ENCODE measurements at places on chromosomes 2 and 18.

- no peak for DNase-seq
These were observed 12.6 kb upstream of the MLPH start for GRCh38 chr2:237474442-237474911.

- DNase-seq, result no peak
These were observed 194.9 kb downstream of the LRATD1 start for GRCh38 chr2:14827226-14828023.

DNA sequence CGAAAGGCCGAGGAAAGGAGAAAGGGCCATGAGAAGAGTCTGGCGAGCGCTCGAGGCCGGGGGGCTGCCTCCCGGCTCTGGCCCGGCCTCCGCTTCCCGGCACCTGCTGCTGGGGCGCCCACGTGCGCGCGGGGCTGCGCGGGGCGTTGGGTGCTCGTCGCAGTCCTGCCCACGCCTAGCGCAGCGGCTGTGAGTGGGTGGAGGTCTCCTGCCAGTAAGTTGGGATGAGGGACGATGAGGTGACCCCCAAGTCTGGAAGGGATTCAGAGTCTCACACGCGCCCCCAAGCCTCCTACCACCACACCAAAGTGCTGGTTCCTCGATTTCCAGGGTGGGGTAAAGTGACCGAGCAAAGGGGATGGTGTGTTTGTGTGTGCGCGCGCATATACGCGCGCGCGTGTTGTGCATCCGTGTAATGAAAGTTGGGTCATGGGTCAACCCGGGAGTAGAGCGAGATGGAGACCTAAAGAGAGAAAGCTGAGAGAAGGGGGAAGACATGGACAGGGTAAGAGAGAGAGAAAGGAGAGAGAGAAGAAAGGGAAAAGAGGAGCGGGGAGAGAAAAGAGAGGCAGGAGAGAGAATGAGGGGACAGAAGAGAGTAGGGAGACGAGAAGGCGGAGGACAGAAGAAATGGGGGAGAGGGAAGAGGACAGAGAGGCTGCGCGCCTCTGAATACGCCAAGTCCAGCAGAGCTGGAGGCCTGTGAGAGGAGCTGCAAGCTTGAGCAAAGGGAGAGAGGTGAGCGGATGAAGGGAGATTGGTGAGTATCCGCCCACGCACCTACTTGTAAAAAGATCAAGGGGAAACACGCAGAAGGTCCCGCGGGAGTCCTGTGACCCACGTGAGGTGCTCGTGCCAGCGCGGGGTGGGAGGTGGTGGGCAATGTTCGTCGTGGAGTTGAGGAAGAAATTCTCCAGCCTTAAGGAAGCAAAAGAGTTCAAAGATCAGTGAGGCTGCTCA, 1.7 kb upstream of the NETO1 start:
- DNase-seq, result no peak

DNA sequence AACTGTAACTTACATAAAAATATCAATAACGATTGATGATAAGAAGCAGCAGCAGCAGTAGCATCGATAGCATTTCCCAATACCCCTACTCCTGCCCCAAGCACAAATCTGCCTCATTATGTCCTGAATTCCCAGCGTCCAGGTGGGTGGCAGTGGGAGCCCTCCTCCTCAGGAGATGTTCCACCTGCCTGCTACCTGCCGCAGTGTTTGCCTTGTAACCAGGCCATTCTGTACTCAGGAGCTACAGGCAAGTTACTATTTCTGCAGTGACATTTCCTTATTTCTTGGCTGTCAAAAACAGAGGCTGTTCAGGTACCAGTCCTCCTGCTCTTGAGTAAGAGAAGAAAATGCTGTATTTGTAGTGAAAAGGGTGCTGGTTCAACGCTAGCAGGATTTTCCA, 236.4 kb downstream of the CNTNAP5 start:
- no peak for DNase-seq

- DNase-seq, result no peak
These were observed 315.2 kb upstream of the ZEB2 start for GRCh38 chr2:144834998-144835633.

DNA sequence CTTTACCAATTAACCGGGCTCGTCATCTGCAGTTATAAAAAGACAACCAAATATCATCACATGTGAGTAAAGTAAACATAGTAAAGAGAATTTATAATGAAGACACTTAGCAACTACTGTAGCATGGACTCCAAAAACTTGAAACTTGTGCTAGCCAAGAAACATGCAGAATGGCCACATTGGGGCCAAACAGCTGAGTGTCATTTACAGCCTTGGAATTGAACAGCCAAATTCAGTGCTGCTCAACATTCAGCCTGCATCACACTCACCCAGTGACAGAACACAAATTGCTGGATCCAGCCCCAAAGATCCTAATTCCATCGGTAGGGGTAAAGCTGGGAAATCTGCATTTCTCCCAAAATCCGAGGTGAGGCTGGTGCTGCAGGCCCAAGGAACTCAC, 224.8 kb upstream of the GYPC start:
- no peak for DNase-seq

GRCh38 chr2:117948615-117949014, 65.3 kb downstream of the CCDC93 start:
- DNase-seq, result no peak

GRCh38 chr2:9335322-9335832, 88.0 kb downstream of the ITGB1BP1 start:
- DNase-seq, result peak; percentile 7

- DNase-seq, result no peak
These were observed 78.2 kb upstream of the SMAD7 start for GRCh38 chr18:49028801-49029506.

GRCh38 chr2:168180914-168181313, 66.5 kb downstream of the STK39 start:
- DNase-seq, result no peak

- no peak for DNase-seq
These were observed 23.7 kb downstream of the ICA1L start for GRCh38 chr2:202847693-202848524.

Measured in GDM1 (cell line).